Epithelial cell of proximal tubule (primary cell): ENCODE measurements at places on chromosomes 7 and 10. TPM values are rescaled to one million over a fixed set of nuclear protein-coding genes. Genes with fewer than 3 reads are reported as not detected.

The A1CF gene
- not detected in 2 replicates for total RNA-seq

The KCND2 gene
- 0.07 and 0.12 TPM in 2 replicates for total RNA-seq

The GARIN1A gene
- 0.07 TPM in 1 of 2 replicates, not detected in the other for total RNA-seq

The TEX47 gene
- not detected in 2 replicates for total RNA-seq

The FAM25A gene
- total RNA-seq = not detected in 2 replicates

The CADPS2 gene
- total RNA-seq = 4.4 and 5.6 TPM in 2 replicates

The CPA5 gene
- total RNA-seq = 0.12 TPM in 1 of 2 replicates, not detected in the other

The HOXA6 gene
- 5.7 and 11.8 TPM in 2 replicates for total RNA-seq

The CDC14C gene
- total RNA-seq = 0.06 TPM in 1 of 2 replicates, not detected in the other

The FBXL13 gene
- 0.51 and 1.6 TPM in 2 replicates for total RNA-seq

The ASAH2 gene
- 0.14 and 0.46 TPM in 2 replicates for total RNA-seq

DNA sequence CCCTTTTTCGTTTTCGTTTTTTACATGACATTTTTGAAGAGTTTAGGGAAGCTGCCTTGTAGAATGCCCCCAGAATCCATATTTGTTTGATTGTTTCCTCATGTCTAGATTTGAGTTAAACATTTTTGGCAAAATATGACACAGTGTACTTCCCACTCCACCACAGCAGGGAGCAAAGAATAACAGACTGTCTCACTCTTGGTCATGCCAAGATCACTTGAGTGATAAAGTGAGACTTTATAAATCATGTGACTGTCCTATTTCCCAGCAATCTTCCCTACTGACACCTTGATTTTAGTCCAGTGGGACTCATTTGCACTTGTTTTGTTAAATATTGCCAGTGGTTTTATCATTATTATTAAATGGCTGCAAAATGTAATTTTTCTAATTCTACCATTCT lies 44.4 kb upstream of the USP6NL start:
- no peak for DNase-seq

DNA sequence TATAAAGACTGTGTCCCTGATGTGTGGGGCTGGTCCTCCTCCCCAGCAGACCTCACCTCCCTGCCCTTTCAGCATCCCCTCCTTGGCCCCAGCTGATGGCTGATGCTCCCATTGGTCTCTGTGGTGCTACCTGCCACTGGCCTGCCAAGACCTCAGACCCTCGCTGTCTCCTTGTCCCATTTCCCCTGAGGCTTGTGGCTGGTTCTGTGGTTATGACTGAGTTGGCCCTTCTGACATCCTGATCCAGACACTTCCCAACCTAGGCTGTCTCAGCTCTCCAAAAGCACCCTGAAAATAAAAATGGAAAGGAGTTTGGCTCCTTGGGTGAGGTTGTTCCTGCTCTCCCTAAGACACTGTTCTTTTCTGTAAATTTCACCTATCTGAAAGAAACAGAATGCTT lies 214.2 kb downstream of the RPS24 start:
- no peak for DNase-seq

DNA sequence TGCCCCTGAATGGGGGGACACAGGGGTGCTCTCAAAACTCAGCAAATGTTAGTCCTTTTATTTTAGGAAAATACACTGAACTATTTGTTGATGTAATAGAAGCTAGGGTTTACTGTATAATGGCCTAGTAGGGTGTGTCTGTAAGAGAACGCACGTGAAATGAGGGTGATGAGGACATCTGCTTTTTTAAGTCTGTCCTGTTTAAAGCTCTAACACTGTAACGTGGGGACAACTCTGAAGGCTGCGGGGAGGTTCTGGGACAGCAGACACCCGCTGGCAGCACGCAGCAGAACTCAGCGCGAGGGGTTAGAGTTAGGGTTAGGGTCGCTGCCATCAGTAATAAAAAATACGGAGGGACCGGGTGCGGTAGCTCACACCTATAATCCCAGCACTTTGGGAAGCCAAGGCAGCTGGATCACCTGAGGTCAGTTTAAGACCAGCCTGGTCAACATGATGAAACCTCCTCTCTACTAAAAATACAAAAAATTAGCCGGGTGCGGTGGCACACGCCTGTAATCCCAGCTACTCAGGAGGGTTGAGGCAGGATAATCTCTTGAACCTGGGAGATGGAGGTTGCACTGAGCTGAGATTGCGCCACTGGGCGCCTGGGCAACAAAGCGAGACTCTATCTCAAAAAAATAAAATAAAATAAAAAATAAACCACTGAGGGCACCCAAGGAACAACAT lies 98.0 kb downstream of the CTBP2 start:
- no peak for DNase-seq

DNA sequence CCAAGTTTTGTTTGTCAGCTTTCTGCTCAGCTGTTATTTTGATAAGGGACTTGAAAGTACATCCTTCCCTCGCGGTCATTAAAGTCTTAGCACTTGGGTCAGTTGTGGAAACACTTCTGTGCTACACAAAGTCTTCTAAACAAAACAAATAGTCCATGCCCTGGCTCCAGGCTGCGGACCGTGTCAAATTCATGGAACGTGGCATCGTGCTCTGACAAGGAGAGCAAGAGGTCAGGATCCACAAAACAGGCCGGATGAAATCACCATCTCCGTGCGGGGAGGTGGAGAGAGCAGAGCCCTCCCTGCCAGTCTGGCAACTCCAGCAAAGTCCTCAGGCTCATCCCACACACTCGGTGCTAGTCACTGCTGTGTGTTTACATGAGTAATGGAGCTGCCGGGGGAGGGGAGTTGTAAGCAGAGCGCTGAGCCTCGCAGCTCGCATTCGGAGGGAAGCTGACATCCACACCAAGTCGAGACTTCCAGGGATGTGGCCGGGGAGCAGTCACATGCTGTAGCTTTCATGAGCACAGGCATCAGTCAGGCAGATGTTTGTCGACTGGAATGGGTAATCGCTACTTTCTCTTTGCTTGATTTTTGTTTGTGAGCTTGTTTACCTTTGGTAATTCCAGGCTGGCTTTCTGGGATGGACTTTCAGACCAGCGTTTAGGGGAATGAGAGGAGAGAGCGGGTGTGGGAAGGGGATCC lies 147.6 kb downstream of the ARID5B start:
- DNase-seq = peak; percentile 91

GRCh38 chr10:132066812-132067211 lies 1.1 kb downstream of the JAKMIP3 start:
- DNase-seq = no peak

DNA sequence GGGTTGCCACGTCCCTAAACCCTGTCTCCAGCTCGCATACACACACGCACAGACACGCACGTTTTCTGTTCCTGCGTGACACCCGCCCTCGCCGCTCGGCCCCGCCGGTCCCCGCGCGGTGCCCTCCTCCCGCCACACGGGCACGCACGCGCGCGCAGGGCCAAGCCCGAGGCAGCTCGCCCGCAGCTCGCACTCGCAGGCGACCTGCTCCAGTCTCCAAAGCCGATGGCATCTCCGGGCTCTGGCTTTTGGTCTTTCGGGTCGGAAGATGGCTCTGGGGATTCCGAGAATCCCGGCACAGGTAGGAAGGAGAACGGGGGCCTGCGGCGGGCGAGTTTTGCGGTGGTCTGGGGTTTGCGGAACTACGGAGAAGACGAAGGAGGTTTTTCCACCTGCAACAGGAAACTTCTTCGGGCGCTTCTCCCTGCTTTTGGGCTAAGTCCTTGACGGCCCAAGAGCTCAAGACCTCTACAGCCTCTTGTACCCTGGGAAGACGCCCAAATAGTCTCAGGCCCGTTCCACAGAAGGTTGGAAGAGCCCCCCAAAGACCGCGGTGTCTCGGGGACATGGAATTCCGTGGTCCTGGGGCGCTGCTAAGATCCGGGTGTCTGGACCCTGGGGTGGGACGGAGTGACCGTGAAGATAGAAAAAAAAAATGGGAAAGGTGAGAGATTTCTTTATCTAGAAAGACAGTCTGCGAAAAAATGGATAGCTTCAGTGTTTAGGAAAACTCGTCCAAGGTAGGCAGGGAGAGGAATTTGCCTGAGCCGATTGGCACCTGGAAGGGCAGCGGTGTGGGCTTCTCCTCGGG lies at the start of gene GAD2:
Gene GAD2 (plus strand): TSS at position 190 of the 811 bp plus-strand sequence. CDS start 36 bp downstream, at position 226.
- DNase-seq = no peak

- no peak for DNase-seq
These were observed 38.8 kb upstream of the LYZL1 start for GRCh38 chr10:29250066-29250465.

GRCh38 chr7:23044581-23044980 lies 30.7 kb upstream of the HYCC1 start:
- no peak for DNase-seq

DNA sequence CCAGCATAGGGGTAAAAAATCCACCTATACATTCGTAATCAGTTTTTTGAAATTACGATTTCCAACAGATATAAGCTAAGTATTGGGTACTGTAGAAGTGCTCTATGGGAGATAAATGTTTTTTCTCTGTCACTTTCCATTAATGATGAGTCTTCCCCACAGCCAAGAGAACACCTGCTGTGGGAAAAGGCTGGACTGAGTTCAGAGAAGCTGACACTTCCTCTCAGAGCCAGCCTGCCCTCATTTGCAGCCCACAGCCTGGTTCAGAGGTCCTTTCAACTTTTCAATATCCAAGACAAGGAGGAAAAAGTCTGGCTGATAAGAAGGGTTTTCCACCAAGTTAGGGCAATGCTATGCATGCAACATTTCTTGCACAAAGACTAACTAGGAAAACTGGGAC lies 64.5 kb upstream of the DNAJB12 start:
- DNase-seq = no peak

DNA sequence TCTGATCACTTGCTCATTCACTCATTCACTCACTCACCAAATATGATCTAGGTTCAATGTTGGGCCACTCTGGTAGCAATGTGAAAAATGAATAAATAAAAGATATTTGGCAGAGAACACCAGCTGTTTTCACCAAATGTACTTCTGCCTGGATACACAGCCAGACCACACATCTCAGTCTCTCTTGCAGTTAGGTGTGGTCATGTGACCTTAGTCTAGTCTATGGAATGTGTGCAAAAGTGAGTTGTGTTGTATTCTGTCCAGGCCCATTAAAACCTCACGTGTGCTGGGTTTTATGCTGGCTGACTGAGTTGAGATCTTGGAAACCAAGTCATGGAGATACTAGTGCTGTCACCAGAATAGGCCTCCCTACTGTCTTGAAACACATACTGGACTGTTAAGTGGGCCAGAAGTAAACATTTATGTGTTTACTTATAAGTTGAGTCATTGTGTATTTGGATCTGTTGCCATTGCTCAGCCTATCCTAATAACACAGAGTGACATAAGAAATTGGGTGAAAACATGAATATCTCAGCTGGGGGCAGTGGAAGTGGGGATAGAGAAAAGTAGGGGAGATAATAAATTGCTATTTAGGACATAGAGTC lies 145.5 kb downstream of the PTEN start:
- DNase-seq = no peak

GRCh38 chr10:69057951-69058297 lies 30.0 kb upstream of the SRGN start:
- no peak for DNase-seq

- DNase-seq = no peak
These were observed 151.1 kb downstream of the DGKB start for GRCh38 chr7:14751461-14751860.

DNA sequence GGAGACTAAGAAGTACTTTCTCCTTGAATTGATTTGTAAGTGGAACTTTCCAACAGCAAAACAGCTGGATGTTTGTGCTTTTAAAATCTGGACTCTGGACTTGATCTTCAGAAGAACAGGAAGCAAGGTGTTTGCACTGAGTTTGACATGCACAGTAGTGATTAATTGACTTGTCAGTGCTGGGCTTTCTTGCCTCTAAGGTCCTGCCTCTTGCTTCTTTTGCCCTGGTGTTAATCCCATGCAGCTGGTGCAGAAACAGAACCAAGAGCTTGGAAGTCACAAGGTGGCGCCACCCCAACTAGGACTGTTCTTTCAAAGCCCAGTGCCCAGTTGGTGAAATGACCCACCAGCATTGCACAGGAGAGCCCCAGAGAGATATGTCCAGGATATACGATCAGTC lies 66.8 kb upstream of the SEPHS1 start:
- no peak for DNase-seq

DNA sequence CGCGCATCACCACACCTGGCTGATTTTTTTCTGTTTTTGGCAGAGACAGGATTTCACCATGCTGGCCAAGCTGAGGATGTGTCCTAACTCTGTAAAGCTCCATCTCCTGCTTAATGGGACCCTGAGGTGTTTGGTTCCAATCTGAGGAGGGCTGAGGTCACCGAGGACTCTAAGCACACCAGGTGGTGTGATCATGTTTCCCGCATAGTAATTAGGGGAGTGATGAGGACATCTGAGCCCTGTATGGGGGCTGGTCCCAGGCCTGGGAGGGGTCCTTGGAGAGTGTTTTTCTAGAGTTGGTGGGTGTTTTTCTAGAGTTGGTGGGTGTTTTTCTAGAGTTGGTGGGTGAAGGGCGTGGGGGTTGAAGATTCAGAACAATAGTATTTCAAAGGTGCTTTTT lies 3.0 kb upstream of the ABHD11 start:
- no peak for DNase-seq

- no peak for DNase-seq
These were observed 111.7 kb upstream of the LYZL1 start for GRCh38 chr10:29176845-29177832.

DNA sequence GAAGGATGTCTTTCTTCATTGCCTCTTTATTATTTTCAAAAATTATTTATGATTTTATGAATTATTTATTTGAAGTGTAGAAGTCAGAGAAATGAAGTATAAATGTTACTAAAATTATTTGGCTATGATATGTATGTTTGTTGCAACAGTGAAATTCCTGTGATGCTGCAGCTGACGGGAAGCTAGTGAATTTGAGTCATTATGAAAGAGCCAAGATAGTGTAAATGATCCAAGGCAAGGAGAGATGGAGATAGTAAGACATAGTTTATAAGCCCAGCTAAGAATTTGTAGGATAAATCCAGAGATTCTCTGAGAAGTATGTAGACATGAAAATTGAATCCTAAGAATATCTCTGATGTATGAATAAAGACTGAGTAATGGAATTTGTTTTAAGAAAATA lies 30.8 kb downstream of the CASD1 start:
- DNase-seq = no peak

DNA sequence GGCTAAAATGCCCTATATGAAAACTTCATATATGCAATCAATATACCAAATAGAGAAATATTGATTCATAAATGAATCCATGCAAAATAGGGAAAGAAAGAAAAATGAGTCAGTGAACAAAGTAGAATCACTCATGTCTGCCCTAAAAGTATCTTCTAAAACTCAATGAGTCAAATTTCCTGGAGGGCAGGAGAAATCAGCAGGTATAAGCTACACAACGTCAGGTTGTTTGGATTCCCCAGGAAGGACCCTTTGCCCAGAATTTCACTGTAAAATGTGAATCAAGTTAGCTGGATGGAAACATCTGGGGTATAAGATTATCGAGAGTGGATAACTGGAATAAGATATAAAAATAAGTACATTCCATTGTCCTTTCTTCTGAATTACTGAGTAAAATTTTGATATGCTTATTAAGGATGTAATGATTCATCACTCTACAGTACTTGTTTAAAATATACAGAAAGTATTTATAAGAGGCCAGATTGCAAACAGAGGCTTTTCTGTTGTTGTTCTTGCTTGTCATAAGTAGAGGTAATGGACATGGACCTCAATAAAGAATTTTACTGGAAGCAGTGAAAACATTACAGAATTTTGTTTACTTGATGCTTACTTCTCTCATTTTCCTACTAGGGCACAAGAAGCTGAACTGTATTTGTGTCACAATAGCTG lies 99.0 kb downstream of the AGMO start:
- DNase-seq = no peak
